ENCODE measurements at places on chromosomes 12 and 14. TPM values are rescaled to one million over a fixed set of nuclear protein-coding genes. Genes with fewer than 3 reads are reported as not detected.

DNA sequence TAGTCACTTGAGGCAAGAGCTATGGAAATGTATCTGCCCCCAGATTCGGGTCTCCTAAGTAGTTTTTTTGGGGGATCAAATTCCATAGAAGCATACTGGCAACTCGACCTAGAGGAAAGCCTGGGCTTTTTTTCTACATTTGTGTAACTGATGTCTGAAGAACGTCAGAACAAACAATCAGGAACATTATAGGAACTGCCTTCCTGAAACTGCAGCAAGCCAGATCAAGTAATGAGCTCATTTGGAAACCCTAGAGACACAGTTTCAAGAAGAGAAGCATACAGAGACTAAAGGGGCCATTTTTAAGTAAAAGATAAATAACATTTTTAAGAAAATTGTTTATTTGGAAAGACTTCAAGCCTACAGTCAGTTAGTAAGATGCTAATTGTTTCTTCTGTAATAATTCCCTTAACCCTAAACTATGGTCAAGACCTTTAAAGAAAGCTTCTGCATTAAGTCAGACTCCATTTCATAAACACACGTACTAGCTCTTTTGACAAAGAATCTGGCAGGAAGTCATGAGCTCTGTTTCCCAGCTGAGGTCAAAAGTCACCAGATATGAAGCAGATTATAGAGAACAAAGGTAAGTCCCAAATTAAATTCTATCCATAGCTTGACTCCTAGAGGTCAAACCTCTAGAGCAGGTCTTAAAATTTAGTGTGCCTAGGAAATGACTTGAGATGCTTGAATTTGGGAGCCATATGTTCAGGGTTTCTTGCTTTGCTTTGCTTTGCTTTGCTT, 112.8 kb downstream of the EGLN3 start:
- DNase-seq, result no peak

GRCh38 chr12:64194333-64195149, 27.6 kb downstream of the KICS2 start:
- DNase-seq, result no peak

DNA sequence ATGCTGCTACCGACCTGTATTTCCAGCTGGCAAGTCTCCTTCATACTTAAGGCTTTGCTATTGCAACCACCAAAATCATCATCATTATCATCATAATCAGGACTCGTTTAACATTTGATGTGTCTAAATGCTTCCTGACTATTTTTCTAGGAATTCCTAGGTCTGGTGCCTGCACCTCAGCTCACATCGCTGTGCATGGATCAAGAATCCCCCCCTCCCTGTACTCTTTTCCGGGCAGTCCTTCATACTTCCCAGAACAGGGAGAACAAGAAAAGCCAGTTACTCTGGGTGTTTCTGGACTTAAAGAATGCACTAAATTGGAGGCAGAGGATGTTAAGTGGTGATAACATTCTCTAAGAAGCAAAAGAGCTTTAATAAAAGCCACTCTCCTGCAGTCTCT, 9.4 kb downstream of the ERP27 start:
- DNase-seq, result no peak

LRRC9 gene
- total RNA-seq, result 0.66 TPM

SAMD15 gene
- total RNA-seq, result 0.45 TPM
